Lung (tissue), 17 donors: ENCODE measurements at places on chromosomes 16 and 17. TPM values are rescaled to one million over a fixed set of nuclear protein-coding genes. Genes with fewer than 3 reads are reported as not detected.

DNA sequence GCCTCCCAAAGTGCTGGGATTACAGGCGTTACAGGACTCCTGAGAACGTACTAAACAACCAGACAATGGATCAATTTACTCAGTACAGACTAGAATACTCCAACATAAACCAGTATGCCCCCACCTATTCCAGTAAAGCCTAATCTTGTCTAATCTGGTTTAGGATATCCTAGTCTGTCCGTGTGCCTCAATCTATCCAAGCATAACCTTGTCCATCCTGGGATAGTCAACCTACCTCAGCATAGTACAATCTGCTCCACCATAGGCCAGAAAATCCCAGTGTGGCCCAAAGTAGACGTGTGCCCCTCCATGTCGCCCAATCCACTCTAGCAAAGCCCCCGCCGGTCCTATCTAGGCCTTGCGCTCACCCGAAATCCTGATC, 625 bp downstream of the DVL2 start:
- DNase-seq = no peak

GRCh38 chr17:33892717-33893591, 362.1 kb upstream of the CCL2 start:
- no peak for DNase-seq

GRCh38 chr17:35129973-35130351, 8.5 kb downstream of the FNDC8 start:
- no peak for DNase-seq

DNA sequence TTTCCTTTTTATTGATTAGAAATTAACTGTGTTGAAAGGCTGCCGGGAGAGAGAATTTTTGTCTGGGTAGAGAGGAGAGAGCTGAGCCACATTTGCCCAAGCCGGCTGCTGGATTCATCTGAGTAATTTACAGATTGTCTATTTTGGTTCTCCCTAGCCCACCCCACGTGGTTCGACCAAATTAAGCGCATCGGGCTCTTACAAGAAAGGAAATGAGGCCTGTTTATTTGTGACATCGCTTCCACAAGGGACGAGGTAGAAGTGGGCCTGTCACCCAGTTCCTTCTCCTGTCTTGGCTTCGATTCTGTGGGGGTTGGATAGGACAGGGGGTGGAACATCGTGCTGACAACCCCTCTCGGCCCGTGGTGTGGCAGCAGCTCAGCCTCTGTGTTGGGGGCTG, 42.9 kb downstream of the SYT17 start:
- no peak for DNase-seq

The MT1M gene
- 51.9 TPM for total RNA-seq

DNA sequence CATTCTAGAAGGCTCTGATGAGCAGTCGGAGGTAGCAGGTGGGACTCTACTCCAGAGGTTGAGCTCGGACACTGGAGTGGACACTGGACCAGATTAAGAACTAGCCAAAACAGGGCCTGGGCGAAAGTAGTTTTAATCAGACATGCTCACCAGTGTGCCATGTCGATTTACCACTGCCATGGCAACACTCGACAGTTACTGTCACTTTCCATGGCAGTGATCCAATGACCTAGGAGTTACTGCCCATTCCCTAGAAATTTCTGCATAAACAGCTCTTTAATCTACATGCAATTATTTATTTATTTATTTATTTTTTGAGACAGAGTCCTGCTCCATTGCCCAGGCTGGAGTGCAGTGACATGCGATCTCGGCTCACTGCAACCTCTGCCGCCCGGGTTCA, 7.2 kb upstream of the METTL9 start:
- DNase-seq = no peak
